T-cell (primary cell): ENCODE measurements at places on chromosomes 1 and 21.

DNA sequence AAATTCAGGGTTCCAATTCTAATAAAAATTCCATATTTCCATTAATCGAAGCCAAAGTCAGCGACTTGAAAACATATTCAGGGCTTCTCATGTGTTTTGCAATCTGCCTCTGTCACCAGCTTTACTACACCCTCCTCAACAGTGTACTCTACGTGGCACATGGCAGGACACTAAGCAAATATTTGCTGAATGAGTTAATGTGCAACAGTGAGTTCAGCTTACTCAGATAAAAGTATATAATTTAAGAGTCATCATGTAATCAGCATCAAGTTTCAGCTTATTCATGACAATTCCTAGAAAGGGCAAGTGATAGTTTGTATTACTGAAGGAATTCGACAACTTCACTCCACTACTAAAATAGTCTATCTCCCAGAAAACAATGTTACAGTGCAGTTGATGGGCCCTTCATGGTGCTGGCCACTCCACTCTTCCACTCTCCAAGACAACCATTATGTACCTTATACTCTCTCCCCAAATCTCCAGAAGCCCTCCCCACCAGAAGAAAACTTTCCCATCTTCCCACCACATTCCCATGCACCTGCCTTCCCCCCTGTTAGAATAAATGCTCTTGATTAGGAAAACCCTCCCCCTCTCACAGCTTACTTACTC, 97.3 kb downstream of the TTLL7 start:
- DNase-seq: no peak

DNA sequence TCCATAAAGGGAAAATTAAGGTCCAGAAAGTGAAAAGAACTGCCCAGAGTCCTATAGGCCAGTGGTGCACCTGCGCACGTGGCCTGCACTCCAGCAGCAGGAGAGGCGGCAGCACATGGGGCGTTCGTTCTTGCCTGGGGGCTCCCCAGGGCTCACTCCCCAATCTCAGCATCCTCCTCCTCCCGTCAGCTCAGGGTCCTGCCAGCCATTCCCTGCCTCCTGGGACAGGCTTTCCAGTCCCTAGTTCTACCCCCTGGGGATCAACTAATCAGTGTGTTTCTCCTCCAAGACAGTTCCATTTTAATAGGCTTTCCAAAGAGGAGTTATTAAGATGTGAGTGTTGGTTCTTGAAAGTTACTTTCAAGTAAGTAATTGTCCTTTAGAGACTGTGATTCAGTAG, 1.2 kb upstream of the A3GALT2 start:
- no peak for DNase-seq

GRCh38 chr1:245742896-245743295, 588.1 kb downstream of the KIF26B start:
- no peak for DNase-seq

DNA sequence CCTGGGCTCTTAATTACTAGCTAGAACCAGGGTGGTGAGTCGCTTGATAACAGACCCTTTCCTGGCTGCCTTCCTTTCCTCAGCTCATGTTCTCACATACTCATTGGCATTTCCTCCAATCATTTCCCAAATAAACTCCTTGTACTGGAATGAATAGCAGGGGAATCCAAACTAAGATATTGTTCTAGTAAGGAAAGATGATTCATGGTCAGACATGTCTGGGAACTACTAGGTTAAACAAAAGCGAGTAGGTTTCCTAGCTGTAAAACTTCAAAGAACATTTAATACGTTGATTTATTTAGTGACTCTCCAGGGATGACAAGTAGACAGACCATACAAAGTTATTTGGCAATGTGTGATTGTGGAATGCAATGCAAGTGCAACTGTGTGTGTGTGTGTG, 121.2 kb upstream of the KCNJ6 start:
- DNase-seq: no peak

- no peak for DNase-seq
These were observed 18.2 kb upstream of the NPL start for GRCh38 chr1:182771187-182771984.

- DNase-seq: no peak
These were observed 714.1 kb upstream of the CHRM3 start for GRCh38 chr1:238672262-238672661.

DNA sequence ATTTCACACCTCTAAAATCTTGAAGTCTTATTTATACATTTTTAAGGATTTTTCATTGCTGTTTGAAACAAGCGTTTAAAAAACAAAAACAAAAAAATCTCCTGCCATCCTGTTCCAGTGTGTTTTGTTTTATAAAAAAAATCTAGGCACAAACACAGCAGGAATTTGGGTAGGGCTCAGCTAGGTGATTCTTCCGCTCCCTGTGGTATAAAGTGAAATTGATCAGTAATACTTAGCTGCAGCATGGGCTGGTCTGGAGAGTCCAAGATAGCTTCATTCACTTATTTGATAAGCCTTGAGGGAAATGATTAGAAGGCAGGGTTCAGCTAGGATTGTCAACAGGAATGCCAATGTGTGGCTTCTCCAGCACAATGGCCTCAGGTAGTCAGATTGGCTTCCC, 25.7 kb downstream of the ATF3 start:
- DNase-seq: no peak

DNA sequence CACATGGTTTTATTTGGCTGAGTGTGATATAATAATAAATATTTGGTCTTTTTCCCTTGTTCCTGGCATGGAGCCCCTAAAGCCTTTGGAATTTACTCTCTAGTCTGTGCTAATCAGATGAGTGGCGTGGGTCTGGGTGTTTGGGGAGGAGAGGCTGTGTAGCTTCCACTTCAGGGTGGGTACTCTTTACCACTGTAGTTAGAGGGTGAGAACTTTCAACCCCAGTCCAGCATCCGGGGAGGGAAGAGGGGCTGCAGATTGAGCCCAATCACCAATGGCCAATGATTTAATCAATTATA, 20.0 kb downstream of the USP25 start:
- no peak for DNase-seq

GRCh38 chr21:36282568-36283230, 37.3 kb upstream of the MORC3 start:
- DNase-seq: no peak

GRCh38 chr1:43671626-43672330, 21.8 kb downstream of the KDM4A start:
- no peak for DNase-seq

DNA sequence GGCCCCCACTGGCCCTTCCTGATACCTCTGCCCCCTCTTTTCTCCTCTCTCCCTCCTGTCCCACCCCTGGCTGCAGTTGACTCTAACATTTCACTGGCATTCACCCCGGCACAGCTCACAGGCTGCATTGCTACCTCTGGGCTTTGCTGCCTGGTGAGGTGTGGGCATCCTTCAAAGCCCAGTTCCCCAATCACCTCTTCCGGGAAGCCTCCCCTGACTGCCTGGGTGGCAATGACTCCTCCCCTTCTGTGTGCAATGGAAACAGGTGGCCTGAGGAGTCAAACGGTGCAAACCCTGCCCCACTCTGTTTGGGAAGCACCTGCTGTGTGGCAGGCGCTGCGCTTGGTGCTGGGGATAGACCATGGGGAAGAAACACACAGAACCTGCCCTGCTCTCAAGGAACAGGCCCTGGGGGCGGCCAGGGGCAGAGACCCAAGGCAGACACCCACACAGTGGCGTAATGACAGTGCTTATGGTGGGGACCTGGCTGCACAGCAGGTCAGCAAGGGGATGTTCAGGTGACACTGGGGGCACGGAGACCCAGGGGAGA, 39.3 kb upstream of the POFUT2 start:
- DNase-seq: no peak

DNA sequence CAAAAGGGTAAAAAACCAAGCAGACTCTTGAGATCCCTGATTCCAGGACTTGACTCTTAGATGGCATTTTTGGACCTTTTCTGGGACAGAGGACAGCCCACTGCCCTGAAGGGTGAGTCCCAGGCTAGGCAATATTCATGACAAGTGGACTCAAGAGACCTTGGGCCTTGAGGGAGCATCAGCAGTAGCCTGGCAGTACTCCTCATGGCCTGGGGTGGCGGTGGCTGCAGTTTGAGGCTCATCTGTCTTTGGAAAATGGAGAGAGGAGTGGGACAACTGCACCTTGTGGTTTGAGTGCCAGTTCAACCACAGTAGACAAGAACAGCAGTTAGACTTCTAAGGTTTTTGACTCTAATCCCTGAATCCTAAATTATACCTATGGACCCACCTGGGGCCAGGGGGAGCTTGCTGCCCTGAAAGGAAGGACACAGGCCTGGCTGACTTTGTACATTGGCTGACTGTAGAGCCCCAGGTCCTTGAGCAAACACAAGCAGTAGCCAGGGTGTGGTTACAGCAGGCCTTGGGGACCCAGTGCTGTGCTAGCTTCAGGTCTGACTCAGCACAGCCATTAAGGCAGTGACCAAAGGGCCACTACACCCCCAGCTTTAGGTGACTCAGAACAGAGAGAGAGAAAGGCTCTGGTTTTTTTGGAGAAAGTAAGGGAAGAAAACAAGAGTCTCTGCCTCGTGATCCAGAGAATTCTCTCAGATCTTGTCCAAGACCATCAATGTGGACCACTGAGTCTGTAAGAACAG, 1023.2 kb downstream of the KCNT2 start:
- DNase-seq: no peak

- no peak for DNase-seq
These were observed 291.9 kb upstream of the NR5A2 start for GRCh38 chr1:199735660-199736059.

DNA sequence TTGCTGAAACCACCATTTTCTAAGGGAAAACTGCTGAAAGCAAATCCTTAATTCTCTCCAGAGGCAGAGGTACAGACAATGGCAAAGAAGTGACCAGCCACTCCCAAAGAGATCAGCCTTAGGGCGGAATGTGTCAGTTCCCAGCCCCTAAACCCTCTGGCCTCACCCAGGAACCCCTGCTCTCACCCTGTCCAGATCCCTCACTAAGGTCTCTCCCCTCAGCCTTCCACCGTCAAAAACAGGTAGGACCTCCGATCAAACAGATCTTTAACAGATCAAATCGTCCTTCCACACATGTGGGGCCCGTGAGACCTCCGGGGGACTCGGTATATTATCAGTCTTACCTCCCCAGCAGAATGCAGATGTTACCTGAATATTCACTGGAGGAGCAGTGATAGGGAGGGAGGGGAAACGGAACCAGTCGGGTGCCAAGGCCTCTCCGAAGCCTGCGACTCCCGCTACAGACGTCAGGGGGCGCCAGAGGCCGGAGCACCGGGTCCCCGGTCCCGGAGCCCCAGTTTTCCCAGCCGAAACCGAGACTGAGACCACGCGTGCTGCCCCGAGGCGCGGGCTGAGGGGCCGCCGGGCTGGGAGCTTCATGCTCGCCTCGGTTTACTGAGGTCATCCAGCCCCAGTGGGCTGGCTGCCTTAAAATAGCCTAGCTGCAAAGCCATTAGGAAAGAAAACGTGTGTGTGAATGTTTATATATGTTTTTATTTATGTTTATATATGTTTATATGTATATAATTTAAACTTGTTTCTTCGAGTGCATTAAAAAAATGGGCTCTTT, 23.6 kb downstream of the GPA33 start:
- DNase-seq: peak; percentile 79

- no peak for DNase-seq
These were observed 13.3 kb downstream of the ZBTB8OS start for GRCh38 chr1:32636914-32637645.

DNA sequence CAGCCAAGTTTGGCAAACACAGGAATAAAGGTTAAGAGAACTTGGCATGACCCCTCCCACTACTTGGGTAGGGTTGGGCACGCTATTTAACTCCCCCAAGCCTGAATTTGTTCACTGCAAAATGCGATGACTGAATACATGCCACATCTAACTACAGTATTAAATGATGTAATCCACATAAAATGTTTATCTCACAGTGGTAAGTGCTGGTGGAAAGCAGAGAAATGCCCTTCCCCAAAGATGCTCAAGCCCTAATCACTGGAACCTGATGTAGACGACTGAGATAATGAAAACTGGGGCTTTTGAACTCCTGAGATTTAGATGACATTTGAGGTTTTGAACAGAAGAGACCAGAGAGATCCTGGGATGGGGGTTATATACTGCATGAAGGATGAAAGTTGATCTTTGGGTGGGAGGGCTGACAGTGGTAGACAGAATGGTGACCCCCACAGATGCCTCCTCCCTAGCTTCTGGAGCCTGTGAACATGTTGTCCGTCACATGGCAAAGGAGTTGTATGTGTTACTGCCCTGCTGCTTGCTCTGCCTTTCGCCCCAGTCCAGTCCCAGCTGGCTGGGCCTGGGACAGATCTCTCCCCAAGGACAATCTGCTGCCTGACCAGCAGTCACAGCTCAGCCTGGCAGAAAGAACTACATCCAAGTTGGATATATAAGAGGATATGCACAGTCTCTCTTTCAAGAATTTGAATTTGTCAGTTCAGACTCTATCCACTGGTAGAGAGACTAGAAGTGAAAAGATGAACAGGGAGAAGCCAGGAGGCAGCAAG, 120.9 kb downstream of the DAB1 start:
- no peak for DNase-seq

GRCh38 chr1:201711811-201712210, 117.1 kb upstream of the IPO9 start:
- no peak for DNase-seq

DNA sequence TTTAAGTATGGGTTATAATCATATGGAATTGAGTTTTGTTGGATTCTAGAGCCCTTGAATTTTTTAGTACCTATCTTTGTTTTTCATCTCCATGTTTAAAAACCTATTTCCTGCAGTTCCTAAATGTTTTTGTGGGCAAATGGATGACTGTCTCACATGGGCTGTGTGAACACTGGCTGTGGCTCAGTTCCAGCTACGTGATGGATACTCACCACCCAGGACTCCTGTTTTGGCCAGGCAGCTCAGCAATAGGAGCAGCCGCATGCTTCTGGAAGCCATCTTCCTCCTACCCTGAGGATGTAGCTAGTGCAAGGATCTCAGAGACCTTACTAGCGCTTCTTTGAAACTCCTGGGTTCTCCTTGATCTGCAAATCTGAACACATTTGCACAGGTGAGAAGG, 2.8 kb downstream of the REG4 start:
- DNase-seq: no peak
